ENCODE measurements at places on chromosomes 6 and 20.

DNA sequence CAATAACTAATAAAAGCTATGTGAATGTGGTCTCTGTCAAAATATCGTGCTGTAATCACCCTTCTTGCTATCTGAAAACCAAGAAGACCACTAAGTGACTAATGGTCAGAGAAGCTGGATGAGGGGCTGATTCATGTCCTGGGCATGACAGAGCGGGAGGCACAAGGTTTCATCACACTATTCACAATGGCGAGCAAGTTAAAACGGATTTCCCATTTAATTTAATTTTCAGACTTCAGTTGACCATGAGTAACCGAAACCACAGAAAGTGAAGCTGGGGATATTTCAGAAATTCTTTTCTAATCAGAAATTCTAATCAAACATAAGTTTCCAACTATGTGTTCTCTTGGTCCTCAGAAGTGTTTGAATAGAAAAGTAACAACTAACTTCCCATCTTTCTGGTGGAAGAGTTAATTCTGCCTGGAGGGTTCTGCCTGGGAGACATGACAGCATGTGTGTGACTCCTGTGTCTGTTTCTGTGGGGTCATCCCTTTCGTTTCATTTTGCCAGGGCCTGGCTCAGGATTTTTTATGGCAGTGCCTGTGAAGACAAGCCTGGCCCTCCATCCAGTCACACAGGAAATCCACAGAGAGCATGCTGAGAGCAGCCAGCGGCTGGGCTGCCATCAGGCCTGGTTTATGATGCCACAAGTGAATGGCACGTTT is 98.9 kb downstream of the FAM120B start:
- DNase-seq = no peak

GRCh38 chr20:33531047-33531877 is 41.4 kb downstream of the CBFA2T2 start:
- no peak for DNase-seq

DNA sequence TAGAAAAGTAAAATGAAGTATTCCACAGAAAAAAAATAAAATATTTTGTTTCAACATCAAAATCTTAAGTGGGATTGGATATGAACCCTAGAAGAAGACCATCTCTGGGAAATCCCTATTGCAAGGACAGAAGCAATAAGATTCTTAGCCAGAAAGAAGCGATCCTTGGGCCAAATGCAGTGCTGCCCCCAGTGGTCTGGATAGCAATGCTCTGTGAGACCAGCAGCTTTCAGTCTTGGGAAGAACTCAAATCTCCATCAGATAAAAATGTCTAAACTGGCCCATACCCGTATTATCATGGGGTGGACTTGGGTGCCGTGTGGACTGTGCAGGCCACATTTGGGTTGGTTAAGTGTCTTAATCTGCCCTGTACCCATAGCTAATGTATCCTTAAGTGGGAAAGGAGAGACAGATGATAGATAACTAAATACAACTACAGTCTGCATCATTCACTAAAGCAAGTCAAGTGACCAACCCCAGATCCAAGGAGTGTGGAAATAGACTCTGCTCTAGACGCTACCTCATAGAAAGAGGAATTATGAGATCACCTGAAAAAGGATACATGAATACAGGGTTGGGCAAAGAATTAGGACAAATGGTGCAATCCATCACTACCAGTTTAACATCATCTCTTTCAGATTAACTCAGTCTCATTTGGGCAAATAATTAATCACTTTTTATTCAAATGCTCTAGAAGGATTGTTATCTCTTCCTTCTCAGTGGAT is 38.9 kb upstream of the SNAP25 start:
- no peak for DNase-seq

DNA sequence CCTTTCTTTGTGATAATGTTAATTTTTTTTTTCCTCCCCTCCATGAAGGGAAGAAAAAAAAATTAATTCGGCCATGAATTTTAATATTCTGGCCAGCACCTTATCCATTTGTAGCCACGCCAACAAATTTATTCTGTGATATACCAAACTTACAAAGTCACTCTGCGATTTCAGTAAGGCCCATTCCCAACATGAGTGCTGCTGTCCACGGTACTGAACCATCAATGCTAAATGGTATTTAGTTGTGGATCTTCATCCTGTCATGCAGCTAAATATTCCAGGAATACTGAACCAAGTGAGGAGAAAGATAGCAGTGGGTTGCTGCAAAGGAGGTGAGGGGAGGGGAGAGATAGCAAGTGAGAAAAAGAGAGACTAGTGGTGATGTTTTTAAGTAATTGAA is 19.5 kb upstream of the RSPH4A start:
- no peak for DNase-seq

GRCh38 chr6:55617272-55617671 is 38.3 kb upstream of the HMGCLL1 start:
- no peak for DNase-seq

DNA sequence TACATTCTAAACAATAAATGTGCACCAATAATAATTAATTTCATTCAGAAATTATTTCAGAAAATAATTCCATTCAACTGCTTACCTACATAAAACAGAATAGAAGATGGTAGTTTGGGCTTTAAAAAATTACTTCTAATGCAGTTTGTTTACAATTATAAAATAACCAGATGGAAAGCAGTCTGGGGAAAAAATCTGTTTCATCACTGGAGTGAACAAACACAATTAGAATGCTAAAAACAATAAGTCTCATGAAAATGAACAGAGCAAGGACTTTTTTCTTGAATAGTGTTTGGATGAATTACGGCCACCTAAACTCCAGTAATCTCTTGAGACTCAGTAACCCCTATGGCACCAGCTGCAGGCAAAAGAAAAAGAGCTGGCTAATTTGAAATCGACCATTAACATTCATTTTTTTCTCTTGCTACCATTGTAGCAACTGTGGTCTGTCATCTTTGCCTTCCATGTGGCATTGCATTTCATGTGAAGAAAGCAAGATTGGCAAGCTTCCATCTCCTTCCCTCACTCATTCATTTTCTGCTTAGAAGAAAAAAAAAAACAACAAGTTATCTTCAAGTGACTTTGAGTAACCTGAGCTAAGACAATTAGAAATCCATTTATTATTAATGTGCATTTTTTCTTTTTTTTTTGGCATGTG is 88.4 kb upstream of the CEP85L start:
- DNase-seq = no peak

DNA sequence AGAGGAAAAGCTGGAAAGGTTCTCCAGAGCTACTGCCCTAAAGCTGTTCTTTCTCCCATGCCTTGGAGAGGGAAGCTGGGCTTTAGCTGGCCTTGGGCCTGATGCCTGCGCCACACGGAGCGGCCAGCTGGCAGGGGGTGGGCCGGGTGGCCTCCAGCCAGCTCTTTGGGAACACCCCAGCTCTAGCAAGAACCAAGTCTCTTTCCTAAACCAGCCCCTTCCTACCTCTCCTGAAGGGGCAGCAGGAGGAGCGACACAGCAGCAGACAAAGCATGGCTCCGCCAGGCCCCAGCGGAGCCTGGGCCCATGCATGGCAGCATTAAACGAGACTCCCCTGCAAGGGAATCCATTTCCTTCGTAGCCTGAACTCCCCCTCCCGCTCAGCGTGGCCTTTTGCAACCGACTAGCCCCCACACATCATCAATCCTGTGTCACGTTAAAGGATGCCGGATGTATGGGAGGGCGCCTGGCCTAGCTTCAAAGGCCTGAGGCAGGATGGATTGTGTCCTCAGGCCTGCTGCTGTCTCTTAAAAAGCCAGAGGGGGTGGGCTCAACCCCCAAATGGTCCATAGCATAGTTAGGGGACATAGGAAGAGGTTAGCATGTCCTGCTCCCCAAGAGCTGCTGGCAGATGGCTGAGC is 14.0 kb downstream of the MRPS18A start:
- no peak for DNase-seq

GRCh38 chr6:121436960-121437850 is 1.8 kb downstream of the GJA1 start:
- no peak for DNase-seq

GRCh38 chr6:61886608-61887259 is 399.3 kb downstream of the KHDRBS2 start:
- DNase-seq = no peak
